Activated CD8-positive, alpha-beta memory T cell treated with anti-CD3 and anti-CD28 coated beads for 1 hour (primary cell): ENCODE measurements at places on chromosomes 4 and X.

DNA sequence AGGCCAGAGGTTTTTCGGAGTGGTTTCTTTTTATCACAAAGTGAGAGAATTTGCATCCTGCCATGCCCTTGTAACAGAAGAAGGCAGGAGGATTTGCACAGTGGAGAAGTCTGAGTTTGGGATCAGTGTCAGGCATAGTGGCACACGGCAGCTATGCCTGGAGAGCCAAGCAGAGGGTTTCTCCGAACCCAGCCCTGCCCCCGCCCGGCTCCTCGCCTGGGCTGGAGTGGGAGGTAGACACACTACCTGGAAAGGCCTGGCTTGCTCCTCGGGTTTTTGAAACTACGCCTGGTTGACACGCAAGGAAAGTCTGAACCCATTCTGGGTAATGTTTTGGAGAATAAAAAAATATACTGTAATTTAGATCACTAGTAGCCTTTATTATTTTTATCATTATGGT lies 1653.6 kb upstream of the TENM3 start:
- no peak for DNase-seq

GRCh38 chr4:48081196-48081595 lies 52.9 kb downstream of the TXK start:
- DNase-seq: no peak

DNA sequence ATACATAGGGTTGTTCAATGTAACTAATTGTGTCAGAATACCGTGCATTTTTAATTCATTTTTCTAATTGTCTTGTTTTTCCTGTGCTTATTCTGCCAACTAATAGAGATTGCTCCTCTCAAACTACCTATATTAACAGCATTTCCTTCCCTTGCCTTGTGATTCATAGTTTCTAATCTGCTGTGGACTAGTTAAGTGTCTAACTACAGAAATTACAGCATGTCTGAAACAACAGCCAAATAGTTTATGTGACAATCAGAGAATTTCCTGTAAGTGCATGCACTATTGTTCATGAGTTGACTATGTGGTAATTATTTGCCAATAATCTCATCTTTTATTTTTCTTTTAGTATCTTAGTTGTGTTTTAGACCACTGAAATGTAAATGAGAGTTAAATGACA lies 4.1 kb upstream of the SEC24B start:
- no peak for DNase-seq

DNA sequence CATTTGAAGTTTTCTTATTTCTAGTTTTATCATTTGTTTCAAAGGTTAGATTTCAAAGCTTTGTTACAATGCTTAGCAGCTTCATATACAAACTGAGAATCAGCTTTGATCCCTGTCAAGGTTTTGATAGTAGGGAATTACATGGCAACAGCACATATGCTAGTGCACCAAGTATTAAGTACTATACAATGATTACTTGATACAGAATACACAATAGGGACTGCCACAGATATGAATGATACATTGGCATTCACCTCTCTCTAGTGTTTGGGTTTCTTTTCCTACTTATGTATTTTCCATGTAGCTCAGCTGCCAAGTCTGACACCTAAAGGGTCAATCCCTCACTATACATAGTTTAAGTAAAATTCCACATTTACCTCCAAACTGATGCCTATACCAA lies 344.0 kb downstream of the FAT4 start:
- DNase-seq: no peak

DNA sequence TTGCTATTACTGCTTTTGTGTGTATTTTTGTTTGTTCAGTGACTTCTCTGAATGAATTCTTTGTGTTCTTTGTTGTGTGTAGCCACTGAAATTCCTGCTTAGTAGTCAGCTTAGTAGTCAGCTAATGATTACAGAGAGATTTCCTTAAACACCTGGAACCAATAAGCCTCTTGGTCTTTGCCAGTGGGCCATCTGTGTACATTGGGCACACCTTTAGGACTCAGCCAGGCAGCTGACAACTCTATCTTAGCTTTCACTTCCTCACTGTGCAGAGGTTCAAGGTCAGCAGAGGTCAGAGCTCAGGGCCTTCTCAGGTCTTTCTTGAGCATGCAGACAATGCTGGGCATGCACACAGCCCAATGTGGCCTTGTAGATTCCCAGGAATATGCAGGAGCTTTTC lies 59.3 kb downstream of the RWDD4 start:
- DNase-seq: no peak

DNA sequence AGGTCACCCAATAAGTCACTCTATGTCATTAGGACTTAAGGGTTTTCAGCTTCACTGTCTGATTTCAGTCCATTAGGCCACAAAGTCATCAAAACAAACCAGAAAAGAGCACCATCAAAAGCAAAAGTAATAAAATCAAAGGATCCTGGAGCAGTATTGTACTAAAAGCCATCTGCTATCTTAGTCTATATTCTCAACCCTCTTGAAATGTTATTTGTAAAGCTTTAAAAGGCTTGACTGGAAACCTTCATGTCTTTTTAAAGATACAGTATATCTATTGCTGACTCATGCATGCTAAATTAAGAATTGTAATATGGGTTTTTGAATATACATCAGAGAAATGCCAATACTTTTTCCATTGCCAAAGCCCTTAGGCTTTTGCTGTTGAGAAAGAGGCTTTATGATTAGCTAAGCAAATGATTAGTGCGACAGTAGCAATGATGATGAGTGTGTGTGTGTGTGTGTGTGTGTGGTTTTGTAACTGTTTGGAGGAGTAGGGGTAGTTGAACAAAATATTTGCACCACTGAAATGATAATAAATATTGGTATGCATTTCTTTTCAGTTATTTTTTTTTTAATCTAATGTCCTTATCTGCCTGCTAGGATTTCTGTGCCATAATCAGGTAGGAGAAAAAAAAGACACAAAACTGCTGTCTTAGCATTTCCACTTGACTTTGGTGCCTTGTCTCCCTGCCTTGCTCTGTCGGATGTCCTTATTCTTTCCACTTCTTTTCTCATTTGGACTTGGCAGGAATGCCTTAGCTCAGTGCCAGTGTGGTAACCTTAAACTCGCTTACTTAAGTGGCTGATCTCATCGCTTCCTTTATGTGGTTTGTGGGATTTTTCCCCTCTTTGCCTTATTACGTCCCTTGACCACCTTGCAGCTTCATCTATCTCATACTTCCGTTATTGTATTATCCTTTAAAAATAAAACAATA lies 119.7 kb downstream of the PCDH7 start:
- DNase-seq: no peak

DNA sequence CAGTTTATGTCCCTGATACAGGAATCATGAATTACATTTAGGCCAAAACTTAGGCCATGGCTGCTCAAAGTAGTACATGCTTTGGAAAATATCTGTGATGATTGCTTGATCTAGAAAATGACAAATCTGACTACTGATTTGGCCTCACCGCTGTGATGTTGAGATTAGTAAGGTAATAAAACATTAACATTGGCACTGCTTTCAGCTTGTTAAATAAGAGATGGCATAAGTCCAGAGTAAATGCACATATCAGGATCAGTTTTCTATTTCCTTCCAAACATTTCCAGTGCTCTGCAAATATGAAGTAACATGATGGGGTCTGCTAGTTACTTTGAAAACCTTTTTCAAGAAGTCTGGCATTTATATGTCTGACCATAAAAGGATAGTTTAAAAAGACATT lies 687.3 kb upstream of the ACTRT1 start:
- no peak for DNase-seq

- DNase-seq: no peak
These were observed 491 bp downstream of the COL4A5 start for GRCh38 chrX:108439961-108440696.

DNA sequence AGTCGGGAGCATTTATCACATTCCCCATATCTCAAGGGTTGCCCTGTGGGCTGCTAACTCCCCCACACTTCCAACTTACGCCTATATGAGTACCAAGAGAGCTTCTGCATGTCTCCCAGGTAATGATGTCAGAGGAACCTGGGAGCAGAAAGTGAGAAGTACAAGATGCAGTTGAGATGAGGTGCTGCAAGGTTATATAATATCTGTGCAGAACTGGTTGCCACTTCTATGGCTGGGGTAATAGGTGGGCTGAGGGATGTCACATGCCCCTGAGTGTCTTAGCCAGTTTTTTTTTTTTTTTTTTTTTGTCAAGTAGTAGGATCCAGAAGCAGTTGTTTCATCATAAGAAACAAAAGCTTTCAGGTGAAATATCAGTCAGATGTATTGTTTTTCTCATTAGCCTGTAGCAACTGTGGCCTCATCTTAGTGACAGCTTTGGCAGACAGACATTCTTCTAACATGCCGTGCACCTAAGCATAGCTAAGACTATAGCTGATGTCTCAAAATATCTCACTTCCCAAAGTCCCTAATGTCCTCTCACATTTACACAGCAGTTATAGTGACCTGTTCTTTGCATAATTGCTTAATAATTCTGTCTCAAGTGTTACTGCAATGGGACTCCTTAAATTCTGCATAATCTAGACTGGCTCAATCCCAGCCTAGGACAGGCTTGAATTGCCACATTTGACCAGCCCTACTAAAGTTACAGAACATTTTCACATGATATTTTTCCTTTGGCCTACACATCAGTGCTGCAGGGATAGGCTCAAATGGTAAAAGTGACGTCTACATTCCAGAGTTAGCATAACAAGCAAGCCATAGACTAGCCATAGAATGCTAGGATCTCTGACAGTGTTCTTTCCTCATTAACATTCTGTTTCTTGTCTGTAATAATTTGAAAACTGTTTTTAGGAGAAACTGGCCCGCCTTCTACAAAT lies 17.9 kb upstream of the MAOB start:
- DNase-seq: no peak

DNA sequence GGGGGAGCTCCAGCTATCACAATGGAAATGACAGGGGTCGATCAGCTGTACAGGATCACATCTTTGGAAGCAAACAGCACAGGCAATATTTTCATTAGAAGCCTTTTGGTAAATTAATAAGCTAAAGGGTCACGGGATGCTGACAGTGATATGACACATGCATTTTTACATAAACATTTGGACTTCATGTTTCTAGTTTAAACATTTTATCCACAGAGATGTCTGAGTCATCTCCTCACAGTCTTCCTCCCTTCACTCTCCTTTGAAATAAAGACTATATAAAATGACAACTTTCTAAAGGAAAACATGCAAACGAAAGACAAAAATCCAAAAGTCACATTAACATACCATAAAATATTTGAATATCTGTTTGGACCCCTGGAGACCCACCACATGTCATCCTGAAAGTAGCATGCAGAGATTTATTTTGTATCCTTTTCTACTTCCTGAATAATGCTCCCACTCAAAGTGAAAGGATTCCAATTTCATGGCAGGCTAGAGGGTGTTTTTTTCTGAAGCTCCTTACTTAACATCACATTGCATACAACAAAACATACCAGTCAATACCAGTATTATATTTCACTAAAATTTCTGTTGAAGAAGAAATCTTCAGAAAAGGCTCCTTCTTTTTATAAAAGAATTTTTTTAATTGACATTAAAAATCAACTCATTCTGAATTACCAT lies 200.1 kb upstream of the PPARGC1A start:
- DNase-seq: no peak

- no peak for DNase-seq
These were observed 47.8 kb upstream of the DDX53 start for GRCh38 chrX:22952010-22952409.

DNA sequence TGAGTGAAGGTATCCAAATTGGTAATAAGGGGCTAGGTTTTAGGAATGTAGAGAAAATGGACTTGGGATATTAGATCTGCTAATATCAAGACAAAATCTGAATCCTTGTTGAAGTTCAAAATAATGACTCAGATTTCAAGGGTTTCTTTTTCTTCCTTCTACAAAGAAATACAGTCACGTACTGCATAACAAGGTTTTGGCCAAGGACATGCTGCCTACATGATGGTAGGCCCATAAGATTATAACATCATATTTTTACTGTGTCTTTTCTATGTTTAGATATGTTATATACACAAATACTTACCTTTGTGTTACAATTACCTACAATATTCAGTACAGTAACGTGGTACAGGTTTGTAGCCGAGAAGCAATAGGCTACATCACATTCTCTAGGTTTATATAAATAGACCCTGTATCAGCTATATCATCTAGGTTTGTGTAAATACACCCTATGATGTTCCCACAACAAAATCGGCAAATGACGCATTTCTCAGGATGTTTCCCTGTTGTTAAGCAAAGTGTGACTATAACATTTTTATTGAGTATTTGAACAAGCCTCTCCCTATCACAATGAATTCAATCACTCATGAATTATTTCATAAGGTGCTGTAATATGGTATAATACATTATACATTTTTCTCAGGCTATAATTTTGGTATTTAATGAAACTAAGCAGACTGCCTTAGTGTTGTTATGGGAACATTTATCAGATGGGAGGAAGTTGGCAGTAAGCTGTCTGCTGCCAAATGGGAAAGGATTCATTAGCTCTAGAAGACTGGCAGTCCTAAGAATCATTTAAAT lies 186.3 kb downstream of the PPP3CA start:
- DNase-seq: no peak

DNA sequence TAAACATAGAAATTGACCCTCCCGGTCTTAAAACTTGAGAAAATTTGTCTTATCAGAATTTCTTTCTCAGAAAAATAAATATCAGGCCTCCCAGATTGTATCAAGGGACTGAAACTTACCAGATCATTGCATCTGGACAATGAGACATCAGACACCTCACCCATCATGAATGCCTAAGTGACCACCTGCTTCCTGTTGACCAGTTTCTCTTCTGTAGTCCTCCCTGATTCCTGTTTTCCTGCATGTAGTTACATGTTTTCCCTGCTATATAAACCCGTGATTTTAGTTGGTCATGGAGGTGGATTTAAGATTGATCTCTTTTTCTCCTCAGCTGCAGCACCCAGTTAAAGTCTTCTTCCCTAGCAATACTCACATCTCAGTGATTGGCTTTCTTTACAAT lies 548.1 kb downstream of the PPP4R3C start:
- DNase-seq: no peak

DNA sequence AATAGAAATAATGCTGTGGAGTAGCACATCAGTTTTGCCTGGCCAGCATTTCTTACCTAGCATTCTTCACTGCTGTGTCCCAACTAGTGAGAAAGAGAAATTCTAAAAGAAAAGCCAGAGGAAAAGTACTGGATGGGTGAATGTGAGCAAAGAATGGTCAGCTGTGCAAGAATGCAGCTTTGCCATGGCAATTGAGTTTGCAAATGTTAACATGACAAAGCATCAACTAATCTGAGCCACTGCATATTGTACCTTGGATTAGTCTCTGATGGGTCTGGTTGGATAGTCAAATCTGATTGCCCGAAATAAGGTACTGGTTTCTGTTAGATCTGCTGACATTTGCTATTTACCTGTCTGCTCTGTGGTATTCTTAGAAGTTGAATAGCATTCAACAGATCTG lies 38.7 kb downstream of the ADD1 start:
- DNase-seq: no peak

DNA sequence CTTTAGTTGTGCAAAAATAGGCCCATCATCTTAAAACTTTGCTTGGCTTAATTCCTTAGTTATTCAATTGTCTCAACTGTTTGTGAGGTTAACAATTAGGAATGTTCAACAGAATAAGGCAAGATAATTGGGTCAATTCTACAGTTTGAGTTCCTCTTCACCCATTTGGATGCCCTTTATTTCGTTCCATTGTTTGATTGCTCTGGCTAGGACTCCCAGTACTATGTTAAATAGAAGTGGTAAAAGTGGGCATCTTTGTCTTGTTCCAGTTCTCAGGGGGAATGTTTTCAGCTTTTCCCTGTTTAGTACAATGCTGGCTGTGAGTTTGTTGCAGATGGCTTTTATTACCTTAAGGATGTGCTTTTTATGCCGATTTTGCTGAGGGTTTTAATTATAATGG lies 761.5 kb upstream of the GRIA3 start:
- DNase-seq: no peak
